EL (cell line): ENCODE measurements at places on chromosomes 12 and 14.

GRCh38 chr12:5521456-5522325 lies 89.8 kb downstream of the NTF3 start:
- no peak for DNase-seq

- no peak for DNase-seq
These were observed 47.5 kb downstream of the NOS1 start for GRCh38 chr12:117313926-117314325.

GRCh38 chr12:121288158-121288845 lies 8.2 kb downstream of the CAMKK2 start:
- no peak for DNase-seq

DNA sequence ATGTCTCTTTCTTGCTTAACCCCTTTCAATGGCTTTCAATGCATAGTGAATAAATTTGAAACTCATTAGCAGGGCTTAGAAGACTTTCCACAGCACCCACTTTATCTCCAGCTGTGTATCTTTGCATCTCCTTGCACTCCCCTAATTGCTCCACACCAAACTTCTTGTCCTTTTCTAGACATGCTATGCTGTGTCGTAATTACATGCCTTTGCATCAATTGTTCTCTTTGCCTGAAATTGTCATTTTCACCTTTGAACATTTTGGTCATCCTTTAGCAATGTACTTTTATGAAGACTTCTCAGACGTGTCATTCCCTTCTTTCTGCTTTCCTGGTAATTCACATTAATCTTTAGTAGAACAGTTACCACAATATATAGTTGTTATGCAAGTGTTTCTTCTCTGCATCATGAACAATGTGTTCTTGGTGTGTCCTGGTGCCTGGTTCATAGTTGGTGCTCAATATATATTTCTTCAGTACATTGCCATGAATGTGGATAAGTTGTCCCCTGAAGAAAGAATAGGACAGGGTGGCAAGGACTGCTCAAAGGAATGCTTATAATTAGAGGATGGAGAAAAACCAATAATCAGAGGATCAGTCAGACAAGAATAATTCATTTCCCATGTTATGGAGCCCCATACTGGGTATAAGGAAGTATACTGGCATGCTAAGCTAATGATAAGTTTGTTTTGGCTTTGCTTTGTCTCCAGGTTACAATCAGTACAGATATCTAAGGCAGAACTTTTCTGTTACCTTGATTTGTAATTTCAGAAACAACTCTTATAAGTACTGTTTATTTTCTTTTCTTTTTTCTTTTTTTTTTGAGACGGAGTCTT lies 27.2 kb downstream of the ARF6 start:
- DNase-seq, result no peak

DNA sequence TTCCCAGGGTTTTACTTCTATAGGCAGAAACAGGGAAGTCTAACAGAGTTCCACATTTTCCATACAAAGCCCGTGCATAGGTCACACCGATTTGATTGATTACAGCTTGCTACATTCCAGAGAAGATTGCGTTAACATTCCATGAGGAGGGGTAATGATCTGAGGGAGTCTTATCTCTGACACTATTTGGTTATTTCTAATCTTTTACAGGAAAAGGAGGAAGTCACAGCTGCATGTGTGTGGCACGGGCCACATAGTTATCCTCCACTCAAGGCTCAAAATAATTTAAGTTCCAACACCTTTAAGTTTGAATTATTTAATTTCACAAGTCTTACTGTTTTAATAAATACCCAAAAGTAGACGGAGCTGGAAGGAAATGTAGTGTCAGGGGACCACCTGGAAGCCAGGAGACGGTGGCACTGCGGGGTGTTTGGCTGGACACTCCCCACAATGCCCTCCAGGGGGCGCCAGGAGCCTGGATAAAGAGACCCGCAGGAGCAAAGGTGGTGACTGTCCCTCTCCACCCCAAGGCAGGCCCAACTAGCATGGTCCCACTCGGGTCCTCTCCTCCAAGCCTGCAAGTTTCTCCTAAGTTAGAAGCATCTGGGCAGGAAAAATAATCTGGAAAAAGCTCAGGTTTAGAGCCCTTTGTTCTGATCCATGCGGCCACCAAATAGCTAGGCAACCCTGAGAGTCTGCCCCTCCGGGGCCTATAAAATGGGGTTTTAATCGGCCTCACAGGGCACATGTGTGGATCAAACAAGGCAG lies 20.2 kb downstream of the KRT8 start:
- DNase-seq, result peak; percentile 64

DNA sequence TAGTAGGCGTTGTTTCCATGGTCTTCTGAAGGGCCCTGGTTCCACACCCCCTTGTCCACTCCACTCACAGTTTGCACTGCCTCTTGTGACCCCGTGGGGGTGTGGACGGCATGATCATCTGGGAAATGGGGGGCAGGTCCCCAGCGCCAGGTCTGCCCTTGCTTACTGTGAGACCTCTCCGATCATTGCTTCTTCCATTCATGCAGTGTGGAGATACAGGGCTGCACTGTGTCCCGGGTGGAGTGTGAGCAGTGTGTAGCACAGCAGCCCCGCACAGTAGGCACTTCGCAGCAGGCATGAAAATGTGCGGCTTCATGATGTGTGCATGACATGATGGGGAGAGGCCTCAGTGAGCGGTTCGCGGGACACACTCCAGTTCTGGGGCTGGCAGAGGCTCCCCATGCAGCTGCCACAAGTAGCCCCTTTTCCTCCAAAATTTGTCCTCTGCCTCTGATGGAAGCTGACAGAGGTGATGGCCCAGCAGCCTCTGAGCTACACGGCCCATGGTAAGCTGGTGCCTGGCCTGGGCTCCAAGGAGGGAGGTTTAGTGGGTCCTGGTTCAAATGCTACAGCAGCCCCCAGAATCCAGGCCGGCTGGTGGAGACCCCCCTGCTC lies 15.0 kb downstream of the RIN3 start:
- DNase-seq, result no peak

DNA sequence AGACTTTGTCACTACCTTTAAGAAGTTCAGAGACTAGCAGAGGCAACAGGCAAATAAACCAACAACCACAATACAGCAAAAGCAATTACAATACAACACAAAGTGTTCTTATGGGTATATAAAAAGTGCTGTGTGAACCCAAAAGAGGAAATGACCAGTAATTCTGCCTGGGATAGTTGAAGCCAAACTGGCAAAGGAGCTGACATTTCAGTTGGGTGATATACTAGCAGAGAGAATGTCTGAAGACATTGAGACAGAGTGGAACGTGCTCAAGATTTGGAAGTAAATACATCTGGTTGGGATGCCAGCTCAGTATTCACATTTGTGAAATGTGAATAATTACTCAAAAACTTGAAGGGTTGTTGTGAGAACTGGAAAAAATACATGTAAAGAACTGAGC lies 80.6 kb upstream of the GTF2A1 start:
- no peak for DNase-seq

- DNase-seq, result peak; percentile 81
These were observed 4.0 kb downstream of the P2RX2 start for GRCh38 chr12:132622437-132623071.

DNA sequence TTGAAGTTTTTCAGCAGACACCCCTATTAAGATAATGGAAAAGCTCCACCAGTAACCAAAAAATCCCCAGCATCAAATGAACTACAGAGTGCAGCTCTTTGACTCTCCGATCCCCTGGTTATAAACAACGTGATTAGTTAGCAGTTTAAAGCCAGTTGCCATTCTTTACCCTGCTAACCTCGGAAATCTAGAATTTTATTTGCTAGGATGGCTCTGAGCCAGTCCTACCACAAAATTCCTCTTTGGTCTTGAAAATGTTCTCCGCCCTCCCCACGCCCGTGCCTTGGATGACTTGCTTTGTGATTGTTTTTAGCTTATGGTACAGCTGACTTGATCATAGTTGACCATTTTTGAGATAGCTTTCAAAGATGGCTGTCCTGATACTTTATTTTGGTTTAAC lies 1.2 kb downstream of the KLHDC2 start:
- peak; percentile 63 for DNase-seq

GRCh38 chr14:56482310-56482911 lies 97.2 kb upstream of the TMEM260 start:
- DNase-seq, result peak; percentile 5

DNA sequence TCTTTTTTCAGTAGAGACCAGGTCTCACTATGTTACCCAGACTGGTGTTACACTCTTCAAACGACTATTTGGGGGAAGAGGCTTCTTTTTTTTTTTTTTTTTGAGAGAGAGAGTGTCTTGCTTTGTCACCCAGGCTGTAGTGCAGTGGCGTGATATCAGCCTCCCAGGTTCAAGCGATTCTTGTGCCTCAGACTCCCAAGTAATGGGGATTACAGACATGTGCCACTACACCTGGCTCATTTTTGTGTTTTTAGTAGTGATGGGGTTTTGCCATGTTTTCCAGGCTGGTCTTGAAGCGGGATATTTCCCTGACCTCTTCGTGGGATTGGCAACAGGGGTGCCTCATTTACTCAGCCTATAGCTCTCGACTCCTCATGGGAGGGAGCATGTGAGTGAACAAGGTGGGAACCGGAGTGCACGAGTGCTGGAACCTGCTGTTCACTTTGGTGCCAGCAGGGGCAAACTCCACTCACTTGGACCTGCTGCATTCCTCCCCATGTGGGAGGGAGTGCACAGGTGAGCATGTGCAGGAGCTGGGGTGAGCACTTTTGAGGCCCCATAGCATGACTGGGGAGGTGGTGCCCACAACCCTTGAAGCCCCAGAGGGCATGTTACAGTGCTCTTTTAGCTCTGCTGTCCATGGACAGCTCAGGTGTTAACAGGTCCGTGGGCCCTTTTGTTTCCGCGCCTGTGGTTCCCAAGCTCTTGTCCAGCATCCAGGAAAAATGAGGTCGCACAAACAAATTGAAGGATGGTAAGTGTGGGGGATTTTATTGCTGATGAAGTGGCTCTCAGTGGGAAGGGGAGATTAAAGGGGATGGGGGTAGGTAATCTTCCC lies 79.1 kb upstream of the HECTD1 start:
- no peak for DNase-seq

GRCh38 chr14:75484711-75485429 lies 37.4 kb upstream of the BATF start:
- no peak for DNase-seq

- DNase-seq, result no peak
These were observed 29.1 kb downstream of the IFNG-AS1 start for GRCh38 chr12:68018315-68018714.

DNA sequence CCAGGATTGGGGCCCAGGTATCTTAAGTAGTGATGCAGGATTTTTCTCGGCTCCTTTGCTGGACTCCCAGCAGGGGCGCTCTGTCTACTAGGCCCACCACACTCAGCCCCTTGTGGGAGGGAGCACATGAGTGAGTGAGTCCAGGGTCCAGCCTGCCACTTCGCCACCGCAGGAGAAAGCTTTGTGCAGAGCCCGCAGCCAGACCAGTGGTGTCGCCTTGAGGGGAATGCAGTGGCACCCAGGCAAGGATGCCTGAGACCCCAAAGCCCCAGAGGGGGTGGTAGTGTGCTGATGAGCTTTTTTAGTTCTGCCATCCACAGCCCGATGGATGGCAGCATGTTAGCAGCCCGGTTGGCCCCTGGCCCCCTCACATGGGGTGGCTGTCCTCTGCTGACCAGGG lies 5.4 kb upstream of the MRPS35 start:
- no peak for DNase-seq
